Psoas muscle (tissue), 8 donors: ENCODE measurements at places on chromosomes 11 and 22. TPM values are rescaled to one million over a fixed set of nuclear protein-coding genes. Genes with fewer than 3 reads are reported as not detected.

The E2F8 gene
- 4.6 TPM for total RNA-seq

The RBMXL2 gene
- not detected for total RNA-seq

The POU2F3 gene
- not detected for total RNA-seq

The GGTLC2 gene
- not detected for total RNA-seq

DNA sequence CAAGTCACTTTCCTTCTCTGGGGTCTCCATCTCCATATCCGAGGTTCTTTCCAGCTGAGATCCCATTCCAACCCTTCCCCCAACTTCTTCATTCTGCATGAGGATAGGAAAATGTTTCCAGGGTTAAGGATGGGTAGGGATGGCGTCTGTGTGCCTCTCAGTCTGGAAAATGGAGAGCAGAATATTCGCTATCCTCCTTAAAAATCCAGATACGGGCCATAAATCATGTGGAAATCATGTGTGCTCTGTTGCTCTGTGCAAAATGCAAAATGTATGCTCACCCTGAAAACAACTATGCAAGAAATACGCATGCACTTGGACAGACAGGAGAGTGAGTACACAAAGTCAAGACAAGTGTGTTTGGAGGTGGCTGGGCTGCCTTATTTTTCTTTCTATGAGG, 3.2 kb downstream of the CREB3L1 start:
- DNase-seq: no peak

DNA sequence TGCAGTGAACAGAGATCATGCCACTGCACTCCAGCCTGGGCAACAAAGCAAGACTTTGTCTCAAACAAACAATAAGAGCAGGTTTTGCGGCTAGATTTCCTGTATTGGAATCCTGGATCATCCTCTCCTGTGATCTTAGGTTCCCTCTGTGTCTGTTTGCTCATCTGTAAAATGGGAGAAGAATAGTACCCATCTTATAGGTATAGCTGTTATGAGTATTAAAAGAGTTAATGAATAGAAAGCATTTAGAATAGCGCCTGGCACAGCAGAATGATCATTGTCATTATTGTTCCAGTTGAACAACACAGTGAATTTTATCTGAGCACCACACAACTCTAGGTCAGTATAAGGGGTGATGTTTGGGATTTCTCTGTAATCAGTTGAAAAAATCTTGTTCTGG, 10.8 kb downstream of the MARK2 start:
- no peak for DNase-seq

DNA sequence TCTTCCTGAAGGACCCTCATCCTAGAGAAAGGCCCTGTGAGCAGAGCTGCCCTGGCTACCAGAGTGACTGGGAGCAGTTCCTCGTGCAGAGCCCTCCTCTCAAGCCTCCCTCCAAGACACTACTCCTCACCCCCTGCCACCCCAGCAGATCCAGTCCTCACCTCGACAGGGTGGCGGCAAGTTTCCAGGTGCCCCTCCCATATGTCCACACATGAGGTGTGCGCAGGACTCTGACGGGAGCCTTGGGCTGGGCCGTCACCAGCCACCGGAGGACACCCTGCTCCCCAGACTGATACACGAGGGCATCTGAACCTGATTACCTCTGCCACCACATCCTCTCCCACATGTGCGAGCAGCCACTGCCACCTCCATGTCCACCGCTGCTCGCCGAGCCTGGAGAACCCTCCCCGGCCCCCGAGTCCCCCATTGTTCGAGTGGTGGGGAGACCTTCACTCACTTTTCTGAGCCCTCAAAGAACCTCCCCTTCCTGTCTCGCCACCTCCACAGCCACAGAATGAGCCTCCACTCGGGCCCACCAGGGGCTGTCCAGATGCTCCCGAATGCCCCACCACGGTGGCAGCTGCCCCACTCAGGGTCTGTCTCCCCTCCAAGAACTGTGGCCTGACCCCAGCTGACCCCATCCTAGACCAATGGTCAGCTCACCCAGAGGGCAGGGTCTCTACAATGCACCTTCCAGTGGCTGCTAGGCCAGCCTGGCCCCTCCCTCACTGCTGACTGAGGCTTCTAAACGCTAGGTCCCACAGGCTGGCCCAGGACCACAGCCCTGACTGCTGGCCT, 62.5 kb downstream of the DGCR2 start:
- no peak for DNase-seq

DNA sequence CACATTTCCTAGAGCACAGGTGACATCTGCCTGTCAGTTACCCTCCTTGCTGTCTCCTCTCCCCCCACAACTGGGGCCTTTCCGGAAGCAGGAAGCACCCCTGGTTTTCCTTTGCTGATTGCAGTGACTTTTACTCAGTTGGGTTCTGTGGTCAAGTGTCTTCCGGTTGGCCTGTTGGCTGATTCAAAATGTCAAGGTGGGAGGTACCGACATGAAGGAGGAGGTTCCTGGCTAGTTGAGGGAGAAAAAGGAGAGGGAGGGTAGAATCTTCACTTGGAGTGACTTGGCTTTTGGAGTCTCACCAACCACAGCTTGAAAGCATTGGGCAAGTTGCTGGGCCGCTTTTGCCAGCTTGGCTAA, 9.3 kb upstream of the ADAMTS15 start:
- no peak for DNase-seq
